Calu3 (cell line): ENCODE measurements at places on chromosomes 6 and 20. TPM values are rescaled to one million over a fixed set of nuclear protein-coding genes. Genes with fewer than 3 reads are reported as not detected.

CST4 gene
- total RNA-seq: not detected in 2 replicates

SLC24A3 gene
- total RNA-seq: not detected in 2 replicates

RIPOR2 gene
- 0.47 and 4.7 TPM in 2 replicates for total RNA-seq

ARFGEF3 gene
- 15.4 and 16.3 TPM in 2 replicates for total RNA-seq

KCNK15 gene
- 1.5 and 4.8 TPM in 2 replicates for total RNA-seq

SEMG1 gene
- 0.21 TPM in 1 of 2 replicates, not detected in the other for total RNA-seq

MOG gene
- total RNA-seq: not detected in 2 replicates

CGA gene
- total RNA-seq: not detected in 2 replicates

HLA-DRB5 gene
- total RNA-seq: 13.7 and 16.1 TPM in 2 replicates

TPD52L2 gene
- 192 and 197 TPM in 2 replicates for total RNA-seq

RHAG gene
- not detected in 2 replicates for total RNA-seq

FHL5 gene
- total RNA-seq: not detected in 2 replicates

ZCCHC3 gene
- 10.9 and 11.1 TPM in 2 replicates for total RNA-seq

KCNQ5 gene
- total RNA-seq: 0.10 TPM in 1 of 2 replicates, not detected in the other

R3HDML gene
- not detected in 2 replicates for total RNA-seq

PSMB8 gene
- total RNA-seq: 123 and 196 TPM in 2 replicates

SHLD1 gene
- 1.3 and 1.9 TPM in 2 replicates for total RNA-seq

TINAG gene
- total RNA-seq: 12.6 and 17.4 TPM in 2 replicates

PRR18 gene
- total RNA-seq: 0.19 TPM in 1 of 2 replicates, not detected in the other

MCHR2 gene
- total RNA-seq: not detected in 2 replicates

CDSN gene
- total RNA-seq: 0.35 and 0.42 TPM in 2 replicates

CAGE1 gene
- not detected in 2 replicates for total RNA-seq

GDAP1L1 gene
- total RNA-seq: not detected in 2 replicates

IFNGR1 gene
- total RNA-seq: 22.6 and 26.4 TPM in 2 replicates
